Activated CD8-positive, alpha-beta memory T cell treated with anti-CD3 and anti-CD28 coated beads, Interleukin-2, amount 50 U/mL, for 48 hours (primary cell): ENCODE measurements at places on chromosomes 4 and X.

DNA sequence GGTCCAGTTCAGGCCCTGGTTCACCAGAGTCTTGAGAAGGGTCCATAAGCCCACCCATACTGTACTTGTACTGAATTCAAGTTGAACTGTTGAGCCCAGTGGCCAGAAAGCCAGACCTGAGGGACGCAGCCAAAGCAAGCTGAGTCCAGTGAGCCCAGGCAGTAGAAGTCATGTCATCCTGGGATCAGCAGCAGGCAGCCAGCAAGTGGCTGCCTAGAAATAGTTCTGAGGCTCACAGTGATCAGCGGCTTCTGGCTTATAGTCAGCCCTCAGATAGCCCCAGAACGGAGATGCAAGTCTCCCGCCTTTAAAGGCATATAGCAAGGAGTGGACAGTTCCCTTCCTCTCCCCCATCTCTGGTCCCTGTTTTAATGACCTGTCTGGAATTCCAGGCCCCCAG is 347.1 kb downstream of the FBXW7 start:
- no peak for DNase-seq

DNA sequence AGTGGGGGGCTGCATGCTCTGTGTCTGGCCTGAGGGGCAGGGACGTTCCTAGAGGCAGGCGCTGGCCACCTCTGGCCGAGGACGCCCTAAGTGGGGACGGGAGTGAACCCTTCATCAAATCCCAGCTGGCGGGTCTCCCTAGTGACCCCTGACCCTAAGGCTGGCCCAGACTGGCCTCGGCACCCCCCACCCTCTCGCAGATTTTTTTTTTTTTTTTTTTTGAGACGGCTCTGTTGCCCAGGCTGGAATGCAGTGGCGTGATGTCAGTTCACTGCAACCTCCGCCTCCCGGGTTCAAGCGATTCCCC is 988 bp upstream of the MXD4 start:
- DNase-seq: no peak

- DNase-seq: no peak
Measured at GRCh38 chr4:126405369-126405982, 1090.7 kb downstream of the FAT4 start.

DNA sequence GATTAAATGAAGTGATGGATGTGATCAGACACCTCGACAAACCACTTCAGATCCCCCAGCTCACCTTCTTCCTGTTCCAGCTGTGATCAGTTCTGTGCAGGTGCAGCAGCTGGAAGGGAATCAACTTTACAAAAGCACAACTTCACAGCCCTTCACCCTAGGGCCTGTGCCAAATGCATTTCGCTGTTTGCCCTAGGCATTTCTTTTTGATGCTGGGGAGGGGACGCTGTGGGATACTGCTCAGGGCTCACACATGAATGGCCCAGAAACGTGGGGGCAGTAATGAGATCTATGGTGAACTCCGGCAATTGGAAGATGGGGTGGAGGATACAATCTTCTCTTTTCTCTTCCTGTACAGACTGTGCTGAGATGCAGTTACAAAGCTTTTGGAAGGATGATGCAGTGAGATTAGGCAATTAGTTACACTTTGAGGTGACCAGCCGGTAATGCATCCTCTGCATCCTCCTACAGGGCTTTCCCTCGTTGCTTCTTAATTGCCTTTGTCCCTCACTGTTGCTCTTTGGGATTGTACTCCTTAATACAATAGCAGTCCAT is 215.1 kb upstream of the PITX2 start:
- DNase-seq: no peak

GRCh38 chr4:114108869-114109268 is 129.4 kb upstream of the ARSJ start:
- no peak for DNase-seq

- DNase-seq: no peak
Measured at GRCh38 chrX:153562546-153562945, 36.4 kb downstream of the CCNQ start.
